ENCODE measurements at places on chromosomes 2 and 18.

DNA sequence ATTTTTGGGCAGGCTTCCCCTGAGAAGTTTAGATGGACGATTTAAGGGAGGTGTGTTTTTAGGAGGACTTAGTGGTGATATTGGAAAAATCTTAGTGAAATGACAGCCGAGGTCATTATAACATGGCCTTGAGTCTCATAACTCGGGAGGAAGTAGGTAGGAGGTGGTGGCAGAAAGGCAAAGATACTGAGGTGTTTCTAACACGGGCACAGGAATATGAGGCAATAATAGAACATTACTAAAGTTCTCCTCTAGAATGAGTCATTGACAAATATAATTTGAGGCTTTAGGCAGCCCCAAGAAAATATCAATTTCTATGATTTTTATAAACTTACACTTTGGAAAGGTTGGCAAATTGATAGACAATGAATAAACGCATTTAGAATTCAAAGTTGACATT is 146.1 kb upstream of the ZEB2 start:
- no peak for DNase-seq

DNA sequence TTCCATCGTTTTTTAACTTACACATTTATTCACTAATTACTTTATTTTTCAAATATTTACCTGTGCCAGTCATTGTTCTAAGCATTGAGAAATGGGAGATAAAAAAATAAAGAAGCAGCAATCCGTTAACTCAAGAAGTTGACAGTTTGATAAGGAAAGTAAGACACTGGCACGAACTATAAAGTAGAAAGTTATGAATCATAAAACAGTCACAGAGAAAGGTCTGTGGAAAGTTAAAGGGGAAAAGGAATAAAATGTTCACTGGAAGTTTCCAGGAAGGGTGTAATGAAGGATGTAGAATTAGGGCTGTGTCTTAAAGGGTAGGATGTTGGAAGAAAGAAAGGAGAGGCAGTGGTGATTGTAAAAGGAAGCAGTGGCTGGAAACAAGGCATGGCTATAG is 118.9 kb downstream of the RDH14 start:
- no peak for DNase-seq

DNA sequence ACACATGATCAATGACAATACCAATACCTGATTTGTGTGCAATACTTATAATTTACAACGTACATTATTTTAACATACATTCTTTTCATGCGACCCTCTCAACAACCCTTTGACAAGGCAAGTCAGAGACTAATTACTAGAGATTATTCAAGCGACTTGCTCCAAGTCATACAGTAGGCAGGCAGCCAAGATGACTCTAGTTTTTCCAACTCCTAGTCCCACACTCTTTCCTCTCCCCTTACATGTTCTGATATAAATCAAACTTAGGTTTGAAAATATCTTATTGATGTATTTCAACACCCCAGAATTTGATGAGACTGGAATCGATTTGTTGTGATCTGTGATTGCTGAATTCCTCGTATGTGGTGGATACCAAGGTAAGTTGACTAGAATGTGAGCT is 8.0 kb upstream of the CYP27C1 start:
- DNase-seq: no peak

- DNase-seq: no peak
Observed at GRCh38 chr2:218270721-218271486, 585 bp downstream of the PNKD start.

DNA sequence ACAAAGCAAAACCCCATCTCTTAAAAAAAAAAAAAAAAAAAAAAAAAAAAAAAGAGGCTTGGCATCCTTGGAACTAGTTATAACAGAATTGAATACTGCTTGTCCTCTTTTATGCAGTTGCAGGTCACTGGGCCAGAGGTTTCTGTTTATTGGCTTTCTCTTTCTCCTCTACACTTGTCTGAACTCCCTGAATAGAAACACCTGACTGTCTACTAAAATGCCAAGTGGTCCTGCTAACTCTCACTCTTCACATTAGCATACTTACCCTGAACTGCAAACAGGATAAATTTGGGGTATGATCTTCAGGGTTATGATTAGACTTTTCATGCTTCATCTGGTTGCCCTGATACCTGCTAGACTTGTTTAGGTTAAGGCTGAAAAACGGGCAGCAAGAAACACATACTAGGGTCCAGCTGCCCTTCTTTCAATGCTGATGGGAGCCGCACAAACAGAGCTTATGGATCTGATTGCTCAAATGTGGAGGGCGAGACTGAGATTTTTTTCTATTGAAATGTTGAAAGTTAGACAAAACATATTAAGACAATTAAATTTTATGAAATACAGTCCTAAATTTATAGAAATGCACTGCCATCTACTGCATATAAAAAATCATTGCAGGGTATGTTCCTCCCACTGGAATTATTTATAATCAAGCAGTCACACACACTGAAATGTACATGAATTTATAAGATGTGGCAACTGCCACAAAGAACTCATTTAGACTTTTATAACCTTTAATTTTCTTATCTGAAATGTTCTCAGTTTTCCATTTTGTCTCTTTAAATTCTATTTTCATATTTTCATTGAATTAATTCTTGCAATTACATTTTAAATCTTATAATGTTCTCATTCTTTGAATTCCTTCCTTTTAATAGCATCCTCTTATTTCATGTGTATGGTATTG is 40.8 kb downstream of the GTF3C3 start:
- no peak for DNase-seq

- DNase-seq: no peak
Observed at GRCh38 chr18:57437766-57438671, 2.8 kb downstream of the ONECUT2 start.

- no peak for DNase-seq
Observed at GRCh38 chr2:106062627-106063026, 131.5 kb downstream of the UXS1 start.

- DNase-seq: no peak
Observed at GRCh38 chr18:61946449-61946848, 53.6 kb upstream of the RNF152 start.

DNA sequence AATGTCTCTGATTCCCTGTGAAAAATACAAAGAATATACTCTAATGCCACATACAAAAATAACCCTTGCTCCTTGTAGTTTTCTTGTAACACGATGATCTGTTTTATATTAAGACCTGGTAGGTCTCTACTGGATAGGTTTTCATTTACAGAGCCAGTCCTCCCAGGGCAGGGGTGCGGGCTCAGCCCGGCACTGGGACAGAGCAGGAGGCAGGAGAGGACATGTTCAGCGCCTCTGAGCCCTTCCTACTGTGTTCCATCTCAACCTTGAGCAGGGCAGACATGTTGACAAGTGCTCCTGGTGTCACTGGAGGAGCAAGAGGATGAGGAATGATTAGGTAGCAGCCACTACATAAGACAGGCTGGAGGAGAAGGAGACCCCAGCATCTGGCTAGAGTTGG is 335.5 kb downstream of the INSIG2 start:
- DNase-seq: no peak

DNA sequence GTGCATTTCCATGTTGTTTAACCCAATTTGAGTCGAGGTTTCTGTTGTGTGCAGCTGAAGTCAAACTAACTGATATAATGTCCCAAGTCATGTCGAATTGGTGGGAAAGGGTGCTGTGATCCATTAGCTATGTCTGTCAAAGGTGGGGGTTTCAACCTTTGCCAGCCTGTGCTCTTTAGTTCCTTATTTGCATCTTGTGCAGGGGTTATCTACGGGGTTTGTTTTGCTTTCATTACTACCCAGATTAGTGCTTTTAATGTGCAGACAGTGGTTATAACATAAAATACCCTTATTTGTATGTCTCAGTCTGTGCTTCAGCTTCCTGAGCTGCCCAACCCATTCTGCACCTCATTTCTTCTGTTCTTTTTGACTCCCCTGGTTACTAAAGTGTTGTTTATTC is 271.9 kb upstream of the CXCR4 start:
- DNase-seq: no peak

DNA sequence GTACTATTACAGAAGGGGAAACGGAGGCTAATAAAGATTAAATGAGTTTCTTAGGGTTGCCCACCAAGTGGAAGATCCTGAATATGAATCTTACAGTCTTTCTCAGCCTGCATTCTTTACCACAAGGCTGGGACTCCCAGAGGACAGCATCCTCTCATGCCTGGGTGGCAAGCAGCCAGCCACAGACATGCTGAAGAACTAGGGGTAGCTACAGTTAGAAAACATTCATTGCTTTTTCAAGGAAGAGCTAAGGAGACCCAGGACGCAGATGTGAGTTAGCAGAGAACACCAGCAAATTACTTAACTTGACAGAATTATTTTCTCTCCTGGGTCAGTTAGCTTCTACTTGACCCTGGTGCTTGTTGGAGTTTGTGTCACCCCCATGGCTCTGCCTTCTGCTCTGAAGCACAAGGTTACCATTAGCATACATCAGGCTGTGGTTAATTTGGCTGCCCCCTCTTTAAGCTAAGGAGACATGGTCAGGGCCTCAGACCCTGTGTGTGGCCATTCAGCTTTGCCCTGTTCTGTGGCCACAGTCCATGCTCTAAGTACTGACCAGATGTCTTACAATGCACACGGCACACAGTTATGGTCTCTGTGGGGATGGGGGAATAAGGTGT is 132.3 kb upstream of the TNP1 start:
- no peak for DNase-seq

- no peak for DNase-seq
Observed at GRCh38 chr2:85647823-85648526, 20.0 kb downstream of the SFTPB start.

- no peak for DNase-seq
Observed at GRCh38 chr2:174939046-174939445, 66.1 kb downstream of the CHN1 start.

DNA sequence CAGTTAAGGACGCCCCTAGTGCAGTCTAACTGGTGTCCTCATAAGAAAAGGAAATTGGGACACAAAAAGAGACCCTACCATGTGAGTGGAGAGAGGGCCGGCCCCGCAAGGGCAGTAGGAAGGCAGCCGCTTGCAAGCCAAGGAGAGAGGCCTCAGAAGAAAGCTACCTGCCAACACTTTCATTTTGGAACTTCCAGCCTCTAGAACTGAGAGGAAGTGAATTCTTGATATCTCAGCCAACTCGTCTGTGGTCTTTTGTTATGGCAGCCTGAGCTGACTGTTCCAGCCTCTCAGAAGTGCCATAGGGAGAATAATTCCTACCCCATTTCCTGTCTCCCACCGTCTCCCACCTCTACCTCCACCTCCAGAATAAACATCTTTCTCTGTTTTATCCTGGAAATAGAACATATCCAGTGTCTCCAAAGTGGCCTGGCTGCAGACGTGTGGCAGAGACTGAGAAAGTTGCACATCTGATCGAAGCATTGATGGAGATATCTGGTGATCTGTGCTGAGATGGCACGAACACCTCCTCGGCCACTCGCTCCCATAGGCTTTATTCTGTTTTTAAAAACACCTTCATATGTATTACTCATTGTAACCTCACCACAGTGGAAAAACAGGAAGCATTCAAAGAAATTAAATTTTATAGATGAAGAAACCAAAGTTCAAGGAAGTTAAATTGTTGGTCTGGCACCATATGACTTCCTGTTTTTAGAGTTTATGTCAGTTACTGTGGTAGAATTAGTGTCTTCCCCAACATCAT is 39.5 kb upstream of the MARCO start:
- DNase-seq: no peak

- DNase-seq: no peak
Observed at GRCh38 chr18:38933910-38934510, 1368.4 kb upstream of the CELF4 start.

Data from keratinocyte (primary cell).